ENCODE measurements at places on chromosomes 11 and 22.

- no peak for DNase-seq
Observed at GRCh38 chr22:46736705-46737104, 1.3 kb downstream of the CERK start.

DNA sequence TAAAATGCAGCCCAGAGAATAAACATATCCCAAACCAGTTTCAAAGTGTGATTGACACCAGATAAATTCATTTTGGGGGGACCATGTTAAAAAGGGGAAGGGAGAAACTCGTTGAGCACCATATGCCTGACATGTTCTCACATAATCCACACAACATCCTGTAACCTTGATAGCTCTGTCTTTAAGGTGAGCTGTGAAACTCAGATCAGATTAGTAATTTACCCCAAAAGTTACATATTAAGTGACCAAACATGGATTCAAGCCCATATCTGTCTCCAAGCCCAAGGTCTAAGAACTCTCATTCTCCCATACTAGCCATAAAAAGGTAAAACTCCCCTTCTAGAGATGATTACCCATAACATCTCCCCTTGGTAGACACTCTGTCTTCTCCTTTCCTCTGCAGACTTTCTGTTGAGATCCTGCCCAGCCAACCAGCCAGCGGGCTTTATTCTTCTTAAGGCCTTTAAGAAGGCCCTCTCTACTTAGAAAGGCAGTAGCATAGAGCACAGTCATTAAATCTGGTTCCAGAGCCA lies 150.7 kb downstream of the CCDC34 start:
- no peak for DNase-seq

GRCh38 chr22:45838305-45838887 lies 138.6 kb downstream of the WNT7B start:
- no peak for DNase-seq

DNA sequence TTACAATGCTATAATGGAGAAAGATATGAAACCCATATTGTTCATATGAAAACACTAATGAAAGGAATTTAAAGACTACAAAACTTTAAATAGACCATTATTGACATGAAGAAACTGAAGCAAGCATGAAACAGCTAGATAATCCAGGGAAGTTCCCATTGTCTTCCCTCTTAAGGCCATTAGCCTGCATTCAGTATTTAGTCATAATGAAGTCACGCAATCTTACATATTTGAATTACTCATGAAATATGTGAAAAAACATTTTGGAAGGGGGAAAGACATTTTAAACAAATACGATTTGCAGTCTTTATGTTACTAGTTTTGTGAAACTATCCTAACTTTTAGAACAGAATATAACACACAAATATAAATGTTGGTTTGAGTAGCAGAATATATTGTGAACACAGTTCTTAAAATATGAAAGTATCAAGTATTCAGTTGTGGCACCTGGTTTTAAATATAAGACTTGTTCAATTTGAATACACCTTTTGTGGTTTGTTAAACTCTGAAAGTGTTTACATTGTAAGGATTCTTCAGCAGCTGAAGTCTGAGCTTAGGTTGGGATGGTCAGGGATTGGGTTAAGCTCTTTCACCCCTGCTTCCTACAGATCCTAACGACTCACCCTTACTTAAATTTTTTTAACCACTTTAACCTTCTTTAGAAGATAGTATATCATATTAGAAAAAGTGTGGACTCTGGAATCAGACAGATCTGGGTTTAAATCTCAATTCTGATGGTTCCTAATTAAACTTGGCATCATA lies 500.3 kb upstream of the TENM4 start:
- no peak for DNase-seq

- DNase-seq, result no peak
Observed at GRCh38 chr11:110340436-110340835, 44.0 kb upstream of the RDX start.

- DNase-seq, result no peak
Observed at GRCh38 chr11:75430714-75431532, 2.1 kb downstream of the KLHL35 start.

DNA sequence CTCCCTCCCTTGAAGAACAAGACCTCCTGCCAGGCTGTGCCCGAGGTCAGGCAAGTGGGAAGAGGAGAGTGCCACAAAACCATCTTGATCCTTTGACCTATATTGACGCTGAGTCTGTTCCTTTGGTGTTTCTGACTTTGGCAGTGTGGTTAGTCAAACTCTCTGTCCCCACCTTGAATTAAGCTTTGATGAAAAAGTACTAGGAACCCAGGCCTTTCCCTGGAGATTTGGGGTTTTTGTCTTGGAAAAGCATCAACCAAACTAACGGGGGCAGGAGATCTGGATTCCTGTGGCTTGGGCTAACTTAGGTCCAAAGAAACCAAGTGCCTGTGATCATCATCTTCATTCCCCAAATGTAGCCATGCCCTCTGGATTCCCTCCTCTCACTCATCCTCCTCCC lies 40.4 kb downstream of the ARFGAP2 start:
- no peak for DNase-seq
